Foreskin melanocyte (primary cell): ENCODE measurements at places on chromosomes 1 and 21.

GRCh38 chr1:244102468-244102867, 51.4 kb downstream of the ZBTB18 start:
- DNase-seq: no peak

GRCh38 chr21:26965907-26966581, 844 bp downstream of the ADAMTS5 start:
- DNase-seq: no peak

DNA sequence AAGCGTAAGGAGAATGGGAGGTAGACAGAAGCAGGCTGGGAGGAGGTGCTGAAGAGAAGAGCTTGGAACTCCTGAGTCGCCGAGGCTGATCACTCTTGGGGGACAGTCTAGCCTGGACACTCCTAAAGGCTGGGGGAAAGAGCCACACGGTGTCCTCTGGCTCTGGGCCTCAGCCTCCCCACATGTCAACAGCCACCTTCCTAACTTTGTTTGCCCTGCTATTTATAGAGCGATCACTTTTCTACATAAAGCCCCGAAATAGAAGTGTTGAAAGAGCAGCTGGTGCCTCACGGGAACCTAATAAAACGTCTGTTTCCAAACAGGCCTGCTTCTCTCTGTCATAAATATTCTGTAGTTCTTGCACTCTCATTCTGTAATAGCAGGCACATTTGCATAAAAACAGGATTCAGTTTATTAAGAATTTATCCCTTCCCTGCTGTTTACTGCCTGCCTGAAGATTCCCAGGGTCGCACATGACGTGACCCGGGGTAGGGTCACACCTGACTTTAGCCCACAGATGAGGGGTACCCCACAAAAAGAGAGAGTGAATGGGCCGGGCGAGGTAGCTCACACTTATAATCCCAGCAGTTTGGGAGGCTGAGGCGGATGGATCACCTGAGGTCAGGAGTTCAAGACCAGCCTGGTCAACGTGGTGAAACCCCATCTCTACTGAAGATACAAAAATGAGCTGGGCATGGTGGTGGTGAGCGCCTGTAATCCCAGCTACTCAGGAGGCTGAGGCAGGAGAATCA, 212.5 kb downstream of the TOMM20 start:
- DNase-seq: no peak

DNA sequence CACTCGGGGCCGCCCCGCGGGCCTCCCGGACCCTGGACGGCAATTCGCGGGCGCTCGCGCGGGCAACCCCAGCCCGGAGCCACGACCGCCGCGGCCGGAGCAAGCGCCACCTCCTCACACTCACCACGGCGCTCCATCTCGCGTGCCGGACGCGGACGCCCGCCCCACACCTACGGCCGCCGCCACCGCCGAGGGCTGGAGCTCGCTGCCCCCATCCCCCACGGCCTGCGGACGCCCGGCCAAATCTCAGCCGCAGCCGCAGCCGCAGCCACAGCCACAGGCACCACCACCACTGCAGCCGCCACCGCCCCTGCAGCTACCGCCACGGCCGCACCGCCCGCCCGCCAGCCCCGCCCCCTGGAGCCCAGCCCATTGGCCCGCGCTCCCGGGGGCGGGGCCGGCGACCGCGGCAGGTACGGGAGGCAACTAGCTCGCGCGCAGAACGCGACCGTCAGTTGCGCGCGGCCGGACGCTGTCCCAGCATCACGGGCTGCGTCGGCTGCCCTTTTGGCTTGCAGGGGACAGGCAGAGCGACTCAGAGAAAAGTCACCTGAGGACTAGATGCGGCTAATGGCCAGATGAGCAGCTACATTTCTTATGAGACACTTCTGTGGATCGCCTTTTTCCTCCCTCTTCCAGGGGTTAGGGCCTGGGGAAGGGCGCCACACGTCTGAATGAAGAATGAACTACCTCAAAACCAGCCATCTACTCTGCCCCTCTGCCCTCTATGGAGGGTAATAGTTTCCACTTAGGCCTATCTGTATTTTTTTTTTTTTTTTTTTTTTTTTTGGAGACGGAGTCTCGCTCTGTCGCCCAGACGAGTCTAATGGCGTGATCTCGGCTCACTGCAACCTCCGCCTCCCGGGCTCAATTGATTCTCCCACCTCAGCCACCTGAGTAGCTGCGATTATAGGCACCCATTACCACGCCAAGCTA, at the start of gene ARHGAP29:
Gene ARHGAP29, minus strand, starts transcription at position 294 of the 936 bp plus-strand sequence. CDS start 5,973 bp downstream, outside the sequence.
- DNase-seq: no peak

DNA sequence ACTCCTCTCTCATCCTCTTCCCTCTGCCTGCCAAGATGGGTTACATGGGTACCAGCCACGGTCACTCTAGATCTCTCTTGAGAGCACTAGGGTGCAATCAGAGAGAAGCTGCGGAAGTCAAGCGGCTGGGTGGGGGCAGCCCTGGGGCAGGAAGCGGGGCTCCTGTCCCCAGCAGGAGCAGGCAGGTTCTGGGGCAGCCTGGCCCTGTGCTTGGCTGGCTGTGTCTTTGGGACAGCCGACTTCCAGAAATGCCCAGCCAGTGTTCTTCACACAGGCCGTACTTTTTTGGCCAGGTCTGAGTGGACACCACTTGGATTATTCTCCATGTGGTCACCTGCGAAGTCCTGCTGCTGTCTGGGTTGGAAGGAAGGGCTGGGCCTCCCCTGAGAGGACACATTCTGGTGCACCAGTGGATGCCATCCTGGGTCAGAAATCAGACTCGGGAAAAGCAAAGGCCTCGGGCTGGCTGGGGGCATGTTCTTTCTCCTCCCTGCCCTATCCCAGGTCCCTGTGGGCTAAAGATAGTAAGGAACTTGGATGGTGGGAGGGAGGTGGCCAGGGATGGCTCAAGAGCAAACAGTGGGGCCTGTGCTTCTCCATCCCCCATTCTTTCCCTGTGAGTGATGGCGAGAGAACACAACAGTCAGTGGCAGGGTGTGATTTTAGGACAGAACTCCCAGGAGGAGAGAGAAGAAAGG, 93.7 kb downstream of the ITPKB start:
- DNase-seq: no peak

DNA sequence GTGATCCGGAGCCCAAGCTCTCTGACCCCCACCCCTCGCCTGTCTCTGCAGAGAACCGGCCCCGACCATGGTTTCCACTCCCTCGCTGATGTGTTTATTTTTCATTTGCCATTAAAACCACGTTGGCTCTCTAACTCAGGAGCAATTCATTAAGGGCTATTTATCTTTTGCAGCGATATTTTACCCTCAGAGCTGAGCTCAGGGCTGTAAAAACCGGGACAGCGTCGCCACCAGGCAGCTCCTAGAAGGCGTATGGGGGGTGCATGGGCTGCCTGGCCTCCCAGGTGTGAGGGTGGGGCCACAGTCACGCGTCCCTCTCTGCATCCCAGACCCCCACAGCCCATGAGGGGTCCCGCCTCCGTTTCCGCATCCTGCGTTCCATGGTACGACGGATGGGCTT, 71.4 kb downstream of the PRDM16 start:
- DNase-seq: no peak

GRCh38 chr1:23838401-23838866, 13.2 kb upstream of the HMGCL start:
- peak; percentile 33 for DNase-seq

DNA sequence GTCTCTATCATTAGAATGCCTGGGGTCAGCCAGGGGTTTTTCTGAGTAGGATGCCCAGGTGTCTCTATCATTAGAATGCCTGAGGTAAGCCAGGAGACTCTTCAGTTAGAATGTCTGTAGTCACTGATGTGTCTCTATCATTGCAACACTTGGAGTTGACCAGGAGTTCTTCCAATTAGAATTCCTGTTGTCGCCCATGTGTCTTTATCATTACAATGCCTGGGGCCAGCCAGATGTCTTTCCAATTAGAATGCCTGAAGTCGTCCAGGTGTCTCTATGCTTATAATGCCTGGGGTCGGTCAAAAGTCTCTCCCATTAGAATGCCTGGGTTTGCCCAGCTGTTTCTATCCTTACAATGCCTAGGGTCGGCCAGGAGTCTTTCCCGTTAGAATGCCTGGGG, 55.8 kb downstream of the RNF187 start:
- no peak for DNase-seq

DNA sequence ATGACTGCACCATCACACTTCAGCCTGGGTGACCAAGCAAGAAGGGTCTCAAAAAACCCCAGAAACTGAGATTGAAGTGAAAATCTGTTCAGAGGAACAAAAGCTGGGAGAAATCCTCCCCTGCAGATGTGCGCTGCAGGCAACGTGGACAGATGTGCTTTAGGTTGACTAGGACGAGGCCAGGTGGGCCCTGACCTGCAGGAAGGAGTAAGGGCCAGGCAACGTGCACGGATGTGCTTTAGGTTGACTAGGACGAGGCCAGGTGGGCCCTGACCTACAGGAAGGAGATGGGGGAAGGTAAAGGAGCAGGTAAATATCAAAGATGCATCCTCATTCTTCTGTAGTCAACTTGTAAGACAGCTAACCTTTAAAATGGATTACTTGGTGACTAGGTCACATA, 2.5 kb upstream of the KRTAP12-1 start:
- DNase-seq: no peak

DNA sequence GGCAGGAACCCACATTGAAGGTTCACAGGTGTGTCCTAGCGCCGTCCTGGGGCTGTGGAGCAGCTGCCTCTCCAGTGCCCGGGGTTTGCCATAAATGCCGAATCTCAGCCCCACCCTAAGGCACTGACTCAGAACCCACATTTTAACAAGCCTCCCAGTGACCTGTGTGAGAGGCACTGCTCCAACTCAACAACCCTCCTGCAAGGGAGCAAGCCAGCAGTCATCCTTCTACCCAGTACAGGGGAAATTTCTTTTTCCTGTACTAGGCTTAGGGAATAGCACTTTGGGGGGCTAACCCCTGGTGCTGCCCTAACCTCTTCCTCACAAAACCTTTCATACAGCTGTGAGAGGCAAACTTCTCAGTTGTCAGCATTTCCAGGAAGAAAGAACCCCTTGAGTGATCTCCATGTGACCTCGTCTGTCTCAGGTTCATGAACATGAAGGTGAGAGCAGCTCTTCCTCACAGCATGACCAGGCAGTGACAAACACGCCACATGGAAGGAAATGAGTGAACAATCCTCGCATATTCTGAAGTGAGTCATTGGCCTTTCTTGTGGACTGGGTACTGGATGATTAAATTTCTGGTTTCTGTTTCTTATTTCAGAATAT, 11.4 kb upstream of the BCAR3 start:
- no peak for DNase-seq

GRCh38 chr1:237393632-237394031, 351.6 kb downstream of the RYR2 start:
- no peak for DNase-seq

DNA sequence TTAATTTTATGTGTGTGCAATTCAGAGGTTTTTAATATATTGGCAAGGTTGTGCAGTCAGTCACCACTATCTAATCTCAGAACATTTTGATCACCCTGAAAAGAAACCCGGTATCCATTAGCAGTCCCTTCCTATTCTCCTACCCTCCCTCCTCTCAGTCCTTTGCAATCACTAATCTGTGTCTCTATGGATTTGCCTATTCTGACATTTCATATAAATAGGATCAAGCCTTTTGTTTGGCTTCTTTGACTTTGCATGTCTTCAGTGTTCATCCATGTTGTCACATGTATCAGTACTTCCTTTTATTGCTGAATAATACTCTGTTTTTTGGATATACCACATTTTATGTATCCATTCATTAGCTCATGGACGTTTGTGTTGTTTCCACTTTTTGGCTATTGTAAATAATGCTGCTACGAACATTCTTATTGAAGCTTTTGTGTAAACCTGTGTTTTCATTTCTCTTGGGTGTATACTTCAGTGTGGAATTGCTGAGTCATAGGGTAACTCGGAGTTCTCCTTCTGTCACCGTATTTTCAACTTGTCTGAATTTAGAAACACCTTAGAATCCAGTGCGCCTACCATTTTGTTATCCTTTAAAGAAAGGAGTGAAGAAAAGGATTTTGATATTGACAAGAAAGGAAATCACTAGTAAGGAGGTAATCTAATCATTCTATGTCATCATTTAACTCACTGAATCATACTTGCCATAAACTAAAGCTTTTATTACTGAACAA, 3.4 kb downstream of the CEP85 start:
- DNase-seq: no peak

GRCh38 chr1:188240772-188241406, 1412.1 kb downstream of the PLA2G4A start:
- no peak for DNase-seq

GRCh38 chr1:41794031-41794430, 124.7 kb downstream of the HIVEP3 start:
- no peak for DNase-seq

DNA sequence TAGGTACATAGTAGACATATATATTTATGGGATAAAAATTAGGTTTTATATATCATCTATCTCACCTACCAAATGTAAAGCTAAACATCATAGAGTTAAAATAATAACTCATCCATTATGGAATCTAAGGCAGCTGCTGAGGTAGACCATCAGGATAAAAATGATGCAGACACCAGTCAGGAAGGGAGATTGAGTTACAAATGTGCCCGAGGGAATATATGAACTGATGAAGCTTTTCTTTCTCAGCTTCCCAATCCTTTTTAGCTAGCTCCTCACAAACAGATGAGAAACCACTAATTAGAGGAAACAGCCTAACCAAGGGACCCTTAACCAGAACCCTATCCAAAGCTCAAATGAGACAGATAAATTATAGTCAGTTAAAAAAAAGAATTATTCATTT, 20.9 kb downstream of the TTLL7 start:
- no peak for DNase-seq

DNA sequence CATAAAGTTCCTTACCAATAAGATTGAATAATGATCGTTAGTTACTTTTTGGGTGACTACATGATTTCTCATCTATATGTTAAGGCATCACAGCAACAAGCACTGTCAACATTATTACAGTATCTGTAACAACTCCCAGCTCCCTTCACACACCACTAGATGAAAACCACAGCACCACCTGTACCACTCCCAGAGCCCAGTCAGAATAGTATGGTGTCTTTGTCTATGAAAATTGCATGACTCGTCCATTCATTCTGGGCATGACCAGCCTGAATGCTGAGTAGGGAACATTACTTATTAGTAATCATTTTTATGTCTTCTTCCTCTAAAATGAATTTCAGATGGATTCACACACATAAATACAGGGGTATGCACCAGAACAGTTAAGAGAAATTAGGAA, 7.0 kb downstream of the OLFML2B start:
- DNase-seq: no peak

GRCh38 chr1:63973005-63973419, 199.2 kb downstream of the ROR1 start:
- no peak for DNase-seq

DNA sequence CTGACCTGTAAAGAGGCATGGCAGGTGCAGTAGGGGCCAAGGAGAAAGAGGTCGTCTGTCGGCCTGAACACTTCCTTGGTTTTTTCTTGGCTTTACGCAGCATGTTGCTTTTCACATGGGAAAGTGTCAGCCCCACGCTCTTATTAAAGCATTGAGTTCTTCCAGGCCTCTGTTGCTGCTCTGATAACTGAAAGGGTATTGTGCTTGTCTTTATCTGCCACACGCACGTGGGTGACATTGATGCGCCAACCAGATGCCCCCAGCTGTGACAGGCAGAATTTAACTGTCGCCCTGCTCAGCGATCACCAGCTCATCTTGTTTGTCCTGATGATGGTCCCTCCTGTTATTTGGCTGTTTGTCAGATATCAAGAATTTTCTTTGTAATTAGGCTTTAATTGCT, 76.5 kb downstream of the GALNT2 start:
- DNase-seq: no peak

GRCh38 chr21:45525153-45525909, 16.9 kb downstream of the SLC19A1 start:
- no peak for DNase-seq

- no peak for DNase-seq
Observed at GRCh38 chr1:2259668-2260402, 31.7 kb downstream of the SKI start.

- DNase-seq: peak; percentile 60
Observed at GRCh38 chr21:34582506-34583150, 32.3 kb downstream of the RCAN1 start.

- peak; percentile 48 for DNase-seq
Observed at GRCh38 chr1:246506674-246507481, at the start of gene SMYD3. SMYD3 (minus strand) TSS chr1:246507279.
